ENCODE measurements at places on chromosomes 1 and 21.

- peak; percentile 38 for DNase-seq
- peak overlapping the region; percentile 72 for H3K4me3 ChIP-seq
- peaks cover 22% of the 10 kb centered on the region for H3K4me1 ChIP-seq
- H3K27me3 ChIP-seq = no peaks in the 10 kb centered on the region
- no peaks in the 10 kb centered on the region for H3K36me3 ChIP-seq
These were observed 1.5 kb downstream of the UBE2G2 start for GRCh38 chr21:44800103-44800502.

GRCh38 chr1:204348242-204348641 lies 11.5 kb downstream of the PLEKHA6 start:
- peak overlapping the region; percentile 95 for H3K27ac ChIP-seq
- H3K36me3 ChIP-seq = no peaks in the 10 kb centered on the region
- peaks cover 49% of the 10 kb centered on the region for H3K4me1 ChIP-seq
- H3K4me3 ChIP-seq = no peak overlapping the region
- no peaks in the 10 kb centered on the region for H3K27me3 ChIP-seq
- DNase-seq = peak; percentile 67

- no peak overlapping the region for H3K4me3 ChIP-seq
- H3K27me3 ChIP-seq = no peaks in the 10 kb centered on the region
- no peaks in the 10 kb centered on the region for H3K36me3 ChIP-seq
- H3K4me1 ChIP-seq = peaks cover 28% of the 10 kb centered on the region
- H3K27ac ChIP-seq = no peak overlapping the region
- DNase-seq = no peak
These were observed 19.7 kb downstream of the ENSA start for GRCh38 chr1:150609732-150610131.

DNA sequence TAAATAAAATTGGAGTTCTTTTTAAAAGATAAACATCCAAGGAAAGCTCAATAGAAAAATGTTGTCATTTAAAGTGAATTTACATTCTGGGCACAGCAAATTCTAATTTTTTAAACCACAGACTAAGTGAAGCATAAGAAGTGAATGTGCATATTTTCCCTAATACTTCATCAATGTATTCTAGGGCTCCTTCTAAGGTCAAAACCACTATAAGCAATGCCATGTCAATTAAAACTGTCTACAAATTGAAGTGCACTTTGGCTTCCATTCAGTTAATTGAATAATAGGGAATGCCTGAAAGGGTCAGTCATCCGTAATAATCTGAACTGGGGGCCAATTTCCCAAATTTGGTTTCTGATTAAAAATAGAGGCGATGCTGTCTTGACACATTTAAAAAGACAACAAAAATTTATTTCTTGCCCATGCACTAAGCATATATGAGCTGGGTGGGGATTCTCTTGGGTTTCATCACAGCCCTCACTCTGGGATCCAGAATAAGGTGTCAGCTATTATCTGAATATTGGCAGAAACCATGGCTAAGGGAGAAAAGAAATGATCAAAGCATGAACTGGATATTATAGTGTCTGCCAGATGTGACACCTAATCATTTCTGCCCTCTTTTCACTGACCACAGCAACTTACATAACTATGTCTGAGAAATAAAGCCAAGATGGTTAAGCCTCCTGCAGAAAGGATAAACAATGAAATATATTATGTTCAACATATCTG lies 660.6 kb upstream of the B3GALT2 start:
- H3K27ac ChIP-seq = no peak overlapping the region
- no peak for DNase-seq
- no peaks in the 10 kb centered on the region for H3K36me3 ChIP-seq
- no peaks in the 10 kb centered on the region for H3K27me3 ChIP-seq
- H3K4me1 ChIP-seq = no peaks in the 10 kb centered on the region

GRCh38 chr1:109840011-109840629 lies 70.5 kb upstream of the CSF1 start:
- H3K27ac ChIP-seq = no peak overlapping the region
- DNase-seq = no peak
- no peak overlapping the region for H3K4me3 ChIP-seq

GRCh38 chr1:20685741-20686140 lies 24.6 kb upstream of the DDOST start:
- no peaks in the 10 kb centered on the region for H3K27me3 ChIP-seq
- H3K4me3 ChIP-seq = no peak overlapping the region
- no peaks in the 10 kb centered on the region for H3K4me1 ChIP-seq
- no peaks in the 10 kb centered on the region for H3K36me3 ChIP-seq
- no peak for DNase-seq

- no peak for DNase-seq
- no peaks in the 10 kb centered on the region for H3K36me3 ChIP-seq
- no peaks in the 10 kb centered on the region for H3K27me3 ChIP-seq
- H3K4me1 ChIP-seq = 0 out of 2 replicates have a peak, but pooled peaks cover 4% of the 10 kb centered on the region
These were observed 57.3 kb upstream of the EFHD2 start for GRCh38 chr1:15352128-15352957.

- H3K27me3 ChIP-seq = no peaks in the 10 kb centered on the region
- H3K27ac ChIP-seq = peak overlapping the region; percentile 55
- no peak overlapping the region for H3K4me3 ChIP-seq
These were observed 139.4 kb downstream of the DHRS3 start for GRCh38 chr1:12478612-12478985.

DNA sequence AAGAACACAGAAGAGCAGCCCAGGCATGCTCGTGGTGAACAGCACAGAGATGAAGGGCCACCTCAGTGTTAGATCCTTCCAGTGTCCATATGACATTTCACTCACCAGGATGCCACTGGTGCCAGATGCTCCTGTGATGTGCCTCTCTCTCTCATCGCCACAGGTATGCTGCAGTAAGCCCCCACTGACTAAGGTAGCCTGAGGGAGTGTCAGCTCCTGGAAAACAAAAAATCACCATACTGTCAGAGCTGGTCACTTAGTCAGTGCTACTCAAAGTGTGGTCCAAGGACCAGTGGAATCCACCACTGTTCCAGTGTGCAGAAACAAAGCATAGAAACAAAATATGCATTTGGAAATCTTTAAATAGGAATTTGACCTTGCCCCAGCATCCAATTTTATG lies 27.1 kb upstream of the BCL9 start:
- peaks cover 23% of the 10 kb centered on the region for H3K4me1 ChIP-seq
- no peak overlapping the region for H3K27ac ChIP-seq
- no peak overlapping the region for H3K4me3 ChIP-seq
- H3K36me3 ChIP-seq = no peaks in the 10 kb centered on the region
- no peak for DNase-seq
- no peaks in the 10 kb centered on the region for H3K27me3 ChIP-seq

DNA sequence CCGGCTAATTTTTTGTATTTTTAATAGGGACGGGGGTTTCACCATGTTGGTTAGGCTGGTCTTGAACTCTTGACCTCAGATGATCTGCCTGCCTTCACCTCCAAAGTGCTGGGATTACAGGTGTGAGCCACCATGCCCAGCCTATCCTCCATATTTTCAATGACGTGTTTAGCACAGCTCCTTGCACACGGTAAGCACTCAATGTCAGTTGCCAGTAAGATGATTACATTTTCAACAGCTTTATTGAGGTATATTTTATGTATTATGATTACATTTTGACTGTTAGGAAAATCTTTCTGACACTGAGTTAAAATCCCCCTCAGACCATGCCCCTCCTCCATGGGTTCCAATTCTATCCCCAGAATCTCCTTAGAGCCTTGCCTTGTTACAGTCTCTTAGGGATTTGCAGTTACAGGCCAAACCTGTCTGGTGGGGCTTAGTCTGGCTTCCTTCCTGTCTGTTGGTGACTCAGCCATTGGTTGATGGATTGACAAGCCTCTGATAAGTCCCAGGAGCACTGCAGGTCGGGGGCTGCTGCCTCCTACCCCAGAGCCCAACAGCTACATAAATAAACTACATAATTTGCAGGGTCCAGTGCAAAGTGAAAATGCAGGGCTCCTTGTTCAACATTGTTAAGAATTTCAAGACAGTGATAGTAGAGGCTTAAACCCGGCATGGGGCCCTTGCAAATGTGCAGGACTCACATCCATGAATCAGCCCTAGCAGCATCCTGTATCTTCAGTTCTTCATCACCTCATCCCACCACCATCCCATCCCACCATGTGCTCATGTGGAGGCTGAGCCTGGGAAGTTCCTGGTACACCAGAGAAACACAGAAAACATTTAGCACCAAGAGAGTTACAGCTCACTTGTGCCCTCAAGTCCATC lies 23.4 kb downstream of the COA7 start:
- H3K4me1 ChIP-seq = peaks cover 11% of the 10 kb centered on the region
- DNase-seq = peak; percentile 46
- H3K4me3 ChIP-seq = no peak overlapping the region
- H3K27me3 ChIP-seq = no peaks in the 10 kb centered on the region

- H3K4me1 ChIP-seq = 0 out of 2 replicates have a peak, but pooled peaks cover 4% of the 10 kb centered on the region
- H3K27me3 ChIP-seq = no peaks in the 10 kb centered on the region
- no peak overlapping the region for H3K4me3 ChIP-seq
- no peaks in the 10 kb centered on the region for H3K36me3 ChIP-seq
- H3K27ac ChIP-seq = no peak overlapping the region
- no peak for DNase-seq
These were observed 1.2 kb downstream of the CNR2 start for GRCh38 chr1:23911921-23912320.

DNA sequence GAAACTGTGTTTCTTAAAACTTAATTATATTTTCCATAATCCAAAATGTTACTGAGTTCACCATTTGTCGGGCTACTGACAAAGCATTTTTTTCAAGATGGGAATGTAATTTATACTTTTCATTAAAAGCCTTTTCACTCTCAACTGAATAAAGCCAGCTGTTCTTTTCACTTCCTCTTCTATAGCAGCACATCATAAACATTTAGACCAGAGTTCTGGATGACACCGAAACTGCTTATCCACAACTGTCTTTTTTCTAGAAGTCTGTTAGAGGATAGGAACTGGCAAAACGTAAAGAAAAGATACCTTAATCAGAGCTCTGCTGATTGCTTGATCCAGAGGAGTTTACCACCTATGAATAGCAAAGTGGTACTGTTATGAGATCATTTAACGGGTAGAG lies 594.7 kb downstream of the ADGRL2 start:
- no peaks in the 10 kb centered on the region for H3K27me3 ChIP-seq
- H3K36me3 ChIP-seq = no peaks in the 10 kb centered on the region
- no peak overlapping the region for H3K27ac ChIP-seq
- H3K4me1 ChIP-seq = no peaks in the 10 kb centered on the region
- no peak for DNase-seq

DNA sequence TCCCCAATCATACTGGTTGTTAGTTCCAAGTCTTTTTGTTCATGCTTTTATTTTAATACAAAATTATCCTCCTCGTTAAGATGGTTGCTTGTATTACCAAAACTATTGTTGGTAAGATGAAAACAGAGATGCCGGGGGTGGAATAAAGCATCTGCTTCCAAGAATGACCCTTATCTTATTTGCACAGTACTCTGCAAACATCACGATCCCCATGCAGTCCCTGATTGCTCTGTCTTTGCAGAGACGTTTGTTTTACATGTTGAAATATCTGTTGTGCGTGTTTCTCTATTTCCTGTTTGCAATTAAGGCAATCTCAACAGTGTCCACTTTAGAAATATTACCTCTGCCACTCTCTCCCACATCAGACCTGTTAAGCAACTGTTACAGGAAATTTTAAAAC lies 141.3 kb upstream of the NCAM2 start:
- no peaks in the 10 kb centered on the region for H3K27me3 ChIP-seq
- no peaks in the 10 kb centered on the region for H3K4me1 ChIP-seq
- H3K4me3 ChIP-seq = no peak overlapping the region

GRCh38 chr1:63127376-63127775 lies 195.0 kb upstream of the FOXD3 start:
- H3K36me3 ChIP-seq = no peaks in the 10 kb centered on the region
- no peak overlapping the region for H3K4me3 ChIP-seq
- no peaks in the 10 kb centered on the region for H3K4me1 ChIP-seq
- DNase-seq = no peak

- no peaks in the 10 kb centered on the region for H3K36me3 ChIP-seq
- H3K27ac ChIP-seq = no peak within 1 kb of the TSS
- no peaks in the 10 kb centered on the region for H3K27me3 ChIP-seq
- DNase-seq = no peak
- no peaks in the 10 kb centered on the region for H3K4me1 ChIP-seq
These were observed at the start of gene NCAM2 for GRCh38 chr21:20997636-20998455. Gene NCAM2, plus strand, starts transcription at chr21:20998409.

- H3K4me1 ChIP-seq = no peaks in the 10 kb centered on the region
- no peaks in the 10 kb centered on the region for H3K27me3 ChIP-seq
- peak; percentile 88 for DNase-seq
- peak overlapping the region; percentile 83 for H3K27ac ChIP-seq
- peak overlapping the region; percentile 48 for H3K4me3 ChIP-seq
These were observed 1327.9 kb downstream of the BRINP3 start for GRCh38 chr1:189149547-189150375.

GRCh38 chr1:29774355-29774754 lies 538.0 kb downstream of the PTPRU start:
- no peaks in the 10 kb centered on the region for H3K27me3 ChIP-seq
- no peak overlapping the region for H3K27ac ChIP-seq
- no peak for DNase-seq
- no peaks in the 10 kb centered on the region for H3K36me3 ChIP-seq
- H3K4me1 ChIP-seq = no peaks in the 10 kb centered on the region

GRCh38 chr1:15218287-15219279 lies 28.4 kb upstream of the FHAD1 start:
- no peak for DNase-seq
- H3K4me1 ChIP-seq = no peaks in the 10 kb centered on the region
- no peaks in the 10 kb centered on the region for H3K27me3 ChIP-seq
- no peaks in the 10 kb centered on the region for H3K36me3 ChIP-seq
- no peak overlapping the region for H3K27ac ChIP-seq

GRCh38 chr1:202621446-202621845 lies 88.8 kb downstream of the SYT2 start:
- DNase-seq = no peak
- no peaks in the 10 kb centered on the region for H3K36me3 ChIP-seq
- H3K4me3 ChIP-seq = no peak overlapping the region

- H3K27ac ChIP-seq = no peak overlapping the region
- H3K27me3 ChIP-seq = no peaks in the 10 kb centered on the region
- no peak overlapping the region for H3K4me3 ChIP-seq
These were observed 2.3 kb downstream of the C1orf87 start for GRCh38 chr1:60071296-60071695.

DNA sequence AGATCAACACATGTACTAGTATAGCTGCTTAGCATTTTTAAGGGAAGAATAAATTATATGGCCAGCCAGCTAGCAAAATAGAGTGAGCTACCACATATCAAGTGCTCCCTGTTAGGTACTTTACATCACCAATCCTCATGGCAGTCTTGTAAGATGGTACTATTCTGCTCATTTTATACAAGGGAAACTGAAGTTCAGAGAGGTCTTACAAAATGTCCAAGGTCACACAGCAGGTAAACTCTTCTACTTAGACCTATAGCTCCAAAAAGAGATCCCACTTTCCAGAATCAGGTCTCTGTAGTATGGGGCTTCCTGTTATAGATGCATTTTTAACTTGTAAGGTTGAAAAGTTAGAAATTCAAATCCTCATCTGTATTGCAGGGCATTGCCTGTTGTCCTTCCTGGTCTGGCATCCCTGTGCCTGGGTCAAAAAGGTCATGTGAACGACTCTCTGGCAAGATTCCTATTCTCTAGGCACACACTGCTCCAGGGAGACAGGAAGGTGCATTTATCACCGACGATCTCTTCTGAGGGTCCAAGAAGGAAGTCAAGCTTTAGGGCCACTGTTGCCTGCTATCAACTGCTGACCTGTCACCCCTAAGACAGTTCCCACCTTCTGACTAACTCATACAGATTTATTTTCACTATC lies 41.1 kb downstream of the TRIT1 start:
- no peaks in the 10 kb centered on the region for H3K36me3 ChIP-seq
- no peaks in the 10 kb centered on the region for H3K4me1 ChIP-seq
- H3K4me3 ChIP-seq = no peak overlapping the region
- no peak overlapping the region for H3K27ac ChIP-seq
- no peak for DNase-seq

- H3K4me1 ChIP-seq = peaks cover 25% of the 10 kb centered on the region
- peak overlapping the region; percentile 51 for H3K27ac ChIP-seq
- peak; percentile 53 for DNase-seq
These were observed 15.1 kb downstream of the RNF223 start for GRCh38 chr1:1058921-1059493.
